ENCODE measurements at places on chromosomes 5 and 9.
A peak's percentile ranks its signal among the peaks of the same experiment; 100 is the strongest.

DNA sequence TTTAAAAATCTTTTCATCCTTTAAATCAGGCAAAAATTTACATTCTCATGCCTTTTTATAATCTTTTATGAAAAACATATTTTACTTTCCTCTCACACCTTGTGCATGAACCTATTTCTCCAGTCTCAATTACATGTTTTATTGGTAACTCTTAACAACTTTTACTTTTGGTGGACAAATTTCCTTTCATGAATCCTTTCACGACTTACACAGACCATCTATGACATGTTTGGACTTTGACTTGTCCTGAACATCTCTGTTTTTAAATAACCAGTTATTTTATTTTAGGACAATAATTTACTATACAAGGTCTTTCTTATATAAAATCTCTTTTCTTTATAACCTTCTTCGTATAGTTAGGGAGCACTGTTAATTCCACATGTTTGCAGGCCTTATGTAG lies 26.5 kb upstream of the MTMR12 start:
- no peak for DNase-seq

- peak; percentile 12 for DNase-seq
Measured at GRCh38 chr5:2038321-2039179, 155.8 kb upstream of the IRX4 start.

- no peak for DNase-seq
Measured at GRCh38 chr9:128214571-128215490, 11.7 kb downstream of the DNM1 start.

DNA sequence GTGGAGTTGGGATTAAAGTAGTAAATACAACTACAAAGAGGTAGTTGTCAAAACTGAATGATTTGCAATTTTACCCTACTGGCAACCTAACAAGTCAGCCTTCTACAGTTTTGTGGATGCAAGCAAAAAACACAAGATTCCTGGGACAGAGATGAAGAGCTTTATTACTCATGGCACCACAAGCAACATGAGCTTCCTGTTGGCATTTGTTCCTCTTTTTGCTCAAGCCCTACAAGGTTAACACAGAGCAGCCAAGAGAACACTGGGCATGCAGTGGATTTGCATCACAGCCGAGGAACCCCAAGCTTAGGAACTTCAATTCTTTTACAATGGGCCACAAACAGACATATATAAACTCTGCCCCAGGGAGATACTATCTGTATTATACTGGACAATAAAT lies 28.8 kb upstream of the DMAC1 start:
- DNase-seq: no peak

DNA sequence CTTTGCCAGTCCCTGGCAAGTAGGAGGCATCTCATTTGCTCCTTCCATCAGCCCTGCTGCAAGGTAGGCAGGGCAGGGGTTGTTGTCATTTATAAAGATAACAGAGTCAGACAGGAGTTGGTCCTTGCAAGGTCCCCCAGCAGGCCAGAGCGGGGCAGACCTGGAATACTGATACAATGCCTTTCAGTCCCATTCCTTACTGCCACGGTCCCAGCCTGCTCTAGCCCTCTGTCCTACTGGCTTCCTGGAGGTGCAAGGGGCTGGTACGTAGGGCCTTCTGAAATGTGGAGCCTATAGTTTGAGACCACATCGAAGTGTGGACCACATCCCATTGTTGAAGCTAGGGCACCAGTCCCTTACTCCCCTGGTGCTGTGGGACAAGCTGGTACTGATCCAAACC lies 42.8 kb upstream of the PITX1 start:
- no peak for DNase-seq

GRCh38 chr5:67221487-67222242 lies 25.1 kb upstream of the CD180 start:
- peak; percentile 61 for DNase-seq

DNA sequence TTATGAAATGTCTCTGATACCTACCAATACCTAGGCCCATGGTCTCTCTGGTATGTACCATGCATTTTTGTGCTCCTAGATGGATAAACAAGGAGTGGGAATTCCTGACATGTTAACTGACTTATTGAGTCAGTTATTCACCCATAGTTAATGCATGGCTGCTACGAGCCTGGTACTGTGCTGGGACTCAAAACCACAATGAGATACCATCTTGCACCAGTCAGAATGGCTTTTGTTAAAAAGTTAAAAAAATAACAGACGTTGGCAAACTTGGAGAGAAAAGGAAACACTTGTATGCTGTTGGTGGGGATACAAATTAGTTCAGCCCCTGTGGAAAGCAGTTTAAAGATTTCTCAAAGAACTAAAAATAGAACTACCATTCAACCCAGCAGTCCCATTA lies 293.8 kb downstream of the OSTF1 start:
- DNase-seq: no peak

DNA sequence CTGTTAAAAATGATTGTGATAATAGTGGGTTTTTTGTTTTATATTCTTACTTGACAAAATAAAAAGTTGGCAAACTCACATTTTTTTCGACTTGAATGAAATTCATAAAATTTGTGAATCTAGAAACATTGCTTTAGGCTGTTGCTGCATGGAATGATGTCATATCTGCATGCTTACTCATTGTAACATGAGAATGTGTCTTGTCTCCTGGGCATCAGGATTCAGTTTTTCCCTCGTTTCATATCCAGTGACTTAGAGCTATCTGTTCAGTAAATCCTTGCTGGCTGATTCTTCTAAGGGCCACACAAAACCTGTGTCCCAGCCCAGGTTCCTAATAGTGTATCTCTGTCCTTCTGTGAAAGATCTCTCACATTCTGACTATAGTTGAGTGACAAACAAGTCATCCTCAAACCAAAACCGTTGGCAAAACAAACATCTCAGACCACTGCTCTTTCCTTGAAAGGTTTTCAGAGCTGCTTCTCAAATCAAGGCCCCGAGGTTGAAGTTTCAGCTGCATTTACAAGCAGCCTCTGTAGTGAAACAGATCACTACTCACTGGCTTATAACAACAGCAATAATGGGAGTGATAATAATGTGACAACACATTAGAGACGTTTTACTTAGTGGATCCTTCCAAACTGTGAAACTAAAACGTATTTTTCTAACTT lies 95.0 kb downstream of the NPR3 start:
- no peak for DNase-seq

DNA sequence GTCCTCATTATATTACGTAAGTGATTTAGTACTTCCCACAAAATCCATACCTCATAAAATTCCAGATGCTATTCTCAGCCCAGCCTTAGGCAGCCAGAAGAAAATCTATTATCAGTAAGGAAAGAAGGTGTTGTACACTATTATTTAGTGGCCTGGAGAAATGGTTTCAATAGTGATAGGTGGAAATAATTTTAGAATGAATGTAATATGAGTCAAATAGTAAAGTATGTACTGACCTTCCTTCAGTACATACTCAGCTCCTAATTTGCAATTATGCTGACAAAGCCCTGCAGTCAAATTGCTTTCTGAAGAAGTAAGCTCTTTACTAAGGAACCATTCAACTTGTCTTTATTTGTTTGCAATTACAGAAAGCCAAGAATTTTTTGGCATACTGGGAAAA lies 409.2 kb downstream of the HTR1A start:
- no peak for DNase-seq
